ENCODE measurements at places on chromosomes 2 and 18.

GRCh38 chr2:148993351-148993750, 45.1 kb upstream of the LYPD6B start:
- no peak for DNase-seq

DNA sequence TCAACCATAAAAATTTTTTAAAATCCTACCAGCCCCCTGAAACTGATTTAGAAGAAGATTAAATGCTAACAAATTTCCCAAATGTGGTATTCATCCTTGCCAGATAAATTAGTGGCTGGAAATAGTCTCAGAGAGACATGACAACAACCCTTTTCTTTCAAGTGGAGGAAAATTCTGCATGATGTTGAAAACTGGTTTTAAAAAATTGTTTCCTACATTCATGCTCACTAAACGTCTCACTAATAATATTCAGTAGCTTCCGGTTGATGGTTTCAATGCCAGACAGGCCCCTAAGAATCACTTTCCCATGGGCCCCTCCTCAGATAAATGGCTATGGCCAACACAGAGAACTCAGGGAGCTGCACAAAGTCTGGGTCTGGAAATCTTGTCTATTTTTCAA, 43.2 kb downstream of the NCKAP5 start:
- no peak for DNase-seq

DNA sequence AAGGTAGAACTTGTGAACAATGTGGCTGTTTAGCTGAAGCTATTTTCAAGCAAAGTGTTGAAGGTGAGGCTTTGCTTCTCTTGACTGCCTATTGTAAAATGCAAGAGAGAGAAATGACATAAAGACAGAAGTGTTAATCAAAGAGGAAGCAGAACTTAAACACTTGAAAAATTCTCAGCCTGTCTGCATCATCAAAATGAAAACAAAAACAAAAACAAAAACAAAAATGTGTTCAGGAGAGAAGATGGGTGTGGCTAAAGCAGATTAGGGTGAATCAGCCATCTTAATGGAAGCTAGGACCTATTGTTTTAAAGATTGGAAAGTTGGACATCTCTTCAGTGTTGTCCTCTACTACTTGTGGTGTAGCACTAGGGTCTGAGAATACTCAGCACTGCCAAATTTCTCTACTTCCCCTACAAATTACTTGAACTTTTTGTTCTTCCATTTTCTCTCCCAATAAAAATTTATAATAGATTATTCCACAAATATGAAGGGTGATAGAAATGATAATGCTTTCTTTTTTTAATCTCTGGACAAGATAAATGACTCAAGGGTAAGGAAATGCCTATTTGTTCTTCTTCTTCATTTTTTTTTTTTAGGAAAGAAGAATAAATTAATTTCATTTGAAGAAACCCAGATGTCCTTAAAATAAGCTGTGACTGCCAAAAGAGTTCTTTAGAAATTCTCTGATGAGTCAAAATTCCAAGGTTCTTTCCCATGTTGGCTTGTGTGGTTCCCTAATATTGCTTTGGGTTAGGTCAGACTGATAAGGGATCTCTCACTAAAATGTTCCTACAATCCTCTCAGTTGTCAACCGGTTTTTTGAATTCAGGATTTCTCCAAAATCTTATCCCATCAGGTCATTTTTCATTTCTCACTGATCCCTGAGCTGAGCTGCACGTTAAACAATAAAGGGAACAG, 571.2 kb upstream of the ZEB2 start:
- no peak for DNase-seq

DNA sequence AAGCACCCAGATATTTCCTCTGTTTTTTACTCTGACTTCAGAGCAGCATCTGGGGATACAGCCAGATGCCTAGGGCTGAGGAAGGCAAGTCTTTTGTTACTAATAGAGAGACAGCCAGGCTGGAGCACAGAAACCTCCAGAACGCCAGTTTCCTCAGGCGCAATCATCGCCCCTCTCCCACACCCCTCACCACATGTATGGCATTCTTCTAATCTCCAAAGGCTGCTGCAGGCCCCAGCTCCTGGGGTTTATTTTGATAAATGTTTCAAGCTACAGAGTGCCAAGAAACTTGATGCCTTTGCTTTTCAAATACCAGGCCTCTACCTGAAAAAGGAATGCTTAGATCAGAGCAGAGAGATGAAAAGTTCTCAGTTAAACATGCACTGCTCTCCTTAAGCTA, 283.6 kb downstream of the RBM43 start:
- DNase-seq: no peak

GRCh38 chr2:173347305-173348168, 7.1 kb upstream of the CDCA7 start:
- no peak for DNase-seq

Data from kidney glomerular epithelial cell (primary cell).